Lung (tissue), 17 donors: ENCODE measurements at places on chromosomes 12 and 14. TPM values are rescaled to one million over a fixed set of nuclear protein-coding genes. Genes with fewer than 3 reads are reported as not detected.

The TAPBPL gene
- 28.2 TPM for total RNA-seq

The DHRS4L2 gene
- total RNA-seq = 29.2 TPM

DNA sequence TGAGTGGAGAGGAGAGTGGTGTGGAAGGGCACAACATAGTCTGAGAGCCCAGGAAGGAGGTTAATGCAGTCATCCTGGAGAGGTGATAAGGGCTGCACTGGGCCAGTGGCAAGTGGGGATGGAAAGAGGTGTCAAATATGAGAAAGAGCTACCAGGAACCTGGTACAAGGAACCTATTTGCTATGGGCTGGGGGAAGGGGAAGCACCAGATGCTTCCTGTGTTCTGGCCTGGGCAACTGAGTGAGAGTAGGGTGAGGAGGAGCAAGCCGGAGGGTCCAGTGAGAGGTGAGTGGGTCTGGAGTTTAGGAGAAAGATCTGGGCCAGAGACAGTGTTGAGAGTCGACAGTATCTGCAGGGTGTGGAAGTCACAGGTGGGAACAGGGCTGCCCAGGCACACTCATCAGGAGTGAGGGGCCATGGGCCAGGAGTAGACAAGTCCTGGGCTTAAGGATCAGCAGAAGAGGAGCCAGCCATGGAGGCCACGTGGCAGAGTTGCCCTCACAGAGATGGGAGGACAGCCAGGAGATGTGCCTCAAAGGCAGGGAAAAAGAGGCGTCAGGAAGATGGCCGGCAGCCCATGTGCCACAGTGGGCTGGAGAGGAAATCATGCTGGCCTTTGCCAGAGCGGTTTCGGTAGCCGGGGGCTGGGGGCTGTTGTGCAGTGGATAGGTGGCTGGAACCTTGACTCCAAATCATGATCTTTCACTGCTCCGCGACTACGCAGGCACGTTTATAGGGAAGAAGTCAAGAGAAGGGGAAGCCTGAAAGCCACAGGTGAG, 2.9 kb upstream of the AQP6 start:
- peak; percentile 6 for DNase-seq

DNA sequence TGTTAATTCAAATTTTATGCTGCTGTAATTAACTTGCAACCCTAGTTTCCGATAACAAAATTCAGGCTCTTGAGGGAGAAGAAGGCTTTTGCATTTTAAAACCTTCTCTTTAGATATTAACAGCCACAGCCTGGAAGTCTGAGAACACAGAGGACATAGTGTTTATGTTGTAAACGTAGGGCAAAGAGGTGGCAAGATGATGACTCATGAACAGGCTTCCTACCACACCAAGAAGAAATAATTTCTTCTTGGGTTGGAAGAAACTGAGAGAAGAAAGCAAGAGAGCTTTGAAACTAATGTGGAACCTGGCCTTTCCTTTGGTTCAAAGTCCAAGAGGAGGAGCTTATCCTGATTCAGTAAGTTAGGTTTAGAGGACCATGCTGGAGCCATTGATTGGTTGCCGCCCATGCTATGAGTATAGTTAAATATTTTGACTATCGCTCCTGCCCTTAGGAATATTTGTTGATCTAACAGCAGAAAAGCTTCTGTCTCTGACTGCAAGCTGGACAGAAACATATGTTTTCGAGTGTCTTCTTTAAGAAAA, 31.8 kb downstream of the CCDC198 start:
- DNase-seq = no peak

DNA sequence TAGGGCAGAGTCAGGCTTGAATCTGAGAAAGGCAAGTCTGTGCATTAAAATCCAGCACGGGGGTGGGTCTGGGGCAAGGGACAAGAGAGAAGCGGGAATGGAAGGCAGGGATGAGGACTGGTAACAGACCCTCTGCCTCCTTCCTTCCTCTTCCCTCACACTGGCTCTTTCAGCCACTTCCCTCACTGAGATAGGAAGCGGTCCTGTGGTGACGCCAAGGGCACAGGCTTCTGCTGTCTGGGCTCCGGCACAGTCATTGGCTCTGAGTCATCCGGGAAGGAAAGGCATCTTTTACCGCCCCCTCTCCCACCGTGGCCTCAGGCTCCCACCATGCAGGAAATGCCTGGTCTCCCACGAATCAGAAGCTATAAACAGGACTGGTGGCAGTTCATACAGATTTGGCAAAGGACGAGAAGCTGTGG, 70.2 kb downstream of the ETV6 start:
- peak; percentile 45 for DNase-seq

The CCDC59 gene
- 37.9 TPM for total RNA-seq

DNA sequence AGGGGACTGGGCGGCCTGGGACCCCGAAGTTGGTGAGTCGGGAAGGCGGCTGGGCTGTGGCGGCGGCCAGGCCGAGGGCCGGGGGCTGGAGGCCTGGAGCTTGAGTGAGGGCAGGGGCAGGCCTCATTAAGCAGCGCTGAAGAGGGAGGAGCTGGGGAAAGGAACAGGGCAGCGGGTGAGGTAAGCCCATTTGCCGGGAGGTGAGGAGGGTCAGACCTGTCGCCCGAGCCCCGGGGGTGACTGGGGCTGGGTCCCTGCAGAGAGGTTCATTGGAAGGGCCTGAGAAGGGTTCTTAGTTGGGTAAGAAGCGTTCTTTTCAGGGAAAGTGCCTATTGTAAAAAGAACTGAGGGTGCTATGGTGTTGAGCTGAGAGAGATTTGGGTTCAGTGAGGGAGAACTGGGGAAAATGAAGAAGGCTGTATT, 441 bp downstream of the RAB5B start:
- peak; percentile 61 for DNase-seq

DNA sequence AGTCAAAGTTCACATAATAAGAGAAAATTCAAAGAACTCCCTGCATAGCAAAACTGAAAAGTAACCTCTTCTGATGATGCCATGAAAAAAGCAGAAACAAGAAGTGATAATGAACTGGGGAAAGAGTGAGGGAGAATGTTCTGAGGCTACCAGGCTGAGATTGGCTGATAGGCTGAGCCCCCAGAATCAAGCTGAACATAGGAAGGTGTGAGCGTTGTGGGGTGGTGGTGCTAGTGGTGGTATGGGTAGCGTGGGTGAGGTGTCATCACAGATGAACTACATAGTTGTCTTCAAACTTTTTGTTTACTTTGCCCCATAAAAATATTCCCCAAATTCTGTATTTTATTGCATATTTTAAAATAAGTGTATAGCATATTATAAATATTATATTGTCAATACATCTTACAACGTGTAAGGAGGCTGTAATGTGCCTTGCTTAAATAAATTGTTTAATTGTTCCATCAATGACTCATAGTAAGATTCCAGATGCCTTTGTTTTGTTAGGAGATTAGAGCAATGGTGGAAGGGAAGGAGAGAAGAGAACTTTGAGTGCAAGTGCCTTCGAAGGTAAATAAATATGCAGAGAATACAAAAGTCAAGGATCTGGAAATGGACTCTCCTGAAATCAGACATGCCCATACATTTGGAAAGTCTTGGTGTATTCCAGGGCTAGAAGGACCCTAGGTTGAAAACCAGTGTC, 15.8 kb upstream of the CFAP54 start:
- no peak for DNase-seq

DNA sequence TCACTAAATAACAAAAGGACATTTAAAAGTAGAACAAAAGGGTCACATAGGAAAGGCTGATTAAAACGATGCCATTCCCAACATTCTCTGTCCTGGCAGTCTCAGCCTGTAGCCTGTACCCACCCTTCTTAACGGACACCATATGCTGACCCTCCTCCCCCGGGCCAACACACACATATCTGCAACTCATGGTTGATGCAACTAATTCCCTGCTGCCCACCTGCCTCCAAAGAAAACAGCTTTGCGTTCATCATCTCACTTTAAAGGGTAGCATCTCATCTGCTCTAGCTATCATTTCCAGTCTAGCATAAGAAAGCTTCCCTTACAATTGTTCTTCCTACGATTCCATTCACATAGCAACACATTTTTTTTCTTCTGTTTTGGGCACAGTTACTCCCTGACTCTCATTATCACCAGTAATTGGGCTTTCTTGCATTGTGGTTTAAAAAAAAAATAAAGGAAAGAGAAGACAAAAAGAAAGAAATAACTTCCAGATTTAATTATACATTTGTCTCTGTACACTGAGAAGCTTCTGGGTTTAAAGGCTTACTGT, 92.9 kb downstream of the KCNC2 start:
- no peak for DNase-seq

The LUM gene
- total RNA-seq = 593 TPM

DNA sequence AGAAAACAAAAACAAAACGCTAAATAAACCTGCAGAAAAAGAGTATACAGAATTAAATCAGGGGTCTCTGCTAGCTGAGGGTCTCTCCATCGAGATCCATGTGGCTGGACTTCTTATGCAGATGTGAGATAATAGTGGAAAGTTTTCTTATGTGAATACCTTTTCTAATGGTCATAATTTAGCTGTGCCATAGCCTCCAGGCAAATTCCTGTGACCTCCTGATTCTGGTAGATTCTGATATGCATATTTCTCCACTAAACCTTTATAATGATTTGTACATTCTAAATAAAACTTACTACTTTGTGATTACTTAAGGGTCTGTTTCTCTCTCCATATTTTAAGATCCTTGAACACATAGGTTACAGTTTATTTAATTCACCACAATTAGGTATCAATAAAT, 1002.6 kb downstream of the GALC start:
- DNase-seq = no peak

The PROX2 gene
- total RNA-seq = not detected

GRCh38 chr12:90393089-90393488, 561.9 kb downstream of the CCER1 start:
- no peak for DNase-seq

- peak; percentile 90 for DNase-seq
These were observed 115.0 kb downstream of the DACT1 start for GRCh38 chr14:58752771-58753201.

DNA sequence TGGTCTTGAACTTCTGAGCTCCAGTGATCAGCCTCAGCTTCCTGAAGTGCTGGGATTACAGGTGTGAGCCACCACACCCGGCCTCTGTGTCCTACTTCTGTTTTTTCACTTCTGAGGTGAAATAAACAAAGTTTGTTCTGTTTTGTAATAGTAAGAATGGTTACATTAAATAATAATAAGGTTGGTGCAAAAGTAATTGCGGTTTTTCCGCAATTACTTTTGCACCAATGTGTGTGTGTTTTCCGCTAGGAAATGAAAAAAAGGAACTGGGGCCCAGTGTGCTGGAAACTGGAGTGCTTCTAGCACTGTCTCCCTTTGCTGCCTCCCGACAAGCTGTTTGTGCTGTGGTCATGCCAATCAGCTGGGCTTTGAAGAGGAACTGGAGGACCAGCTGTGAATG, 140.9 kb downstream of the NTS start:
- no peak for DNase-seq

- no peak for DNase-seq
These were observed 322.5 kb downstream of the ZFP36L1 start for GRCh38 chr14:68470361-68470760.

GRCh38 chr14:53954551-53955228, 1.9 kb downstream of the BMP4 start:
- DNase-seq = peak; percentile 68

The DPY19L2 gene
- 4.3 TPM for total RNA-seq

The HSPA2 gene
- 11.5 TPM for total RNA-seq

The CD27 gene
- 1.9 TPM for total RNA-seq

- no peak for DNase-seq
These were observed 208.4 kb downstream of the PPM1H start for GRCh38 chr12:62726471-62726980.

The KRT85 gene
- total RNA-seq = not detected

The SLC22A17 gene
- total RNA-seq = 27.3 TPM

- DNase-seq = peak; percentile 39
These were observed 15.3 kb downstream of the SPIC start for GRCh38 chr12:101490286-101490920.

The CCND2 gene
- total RNA-seq = 113 TPM

DNA sequence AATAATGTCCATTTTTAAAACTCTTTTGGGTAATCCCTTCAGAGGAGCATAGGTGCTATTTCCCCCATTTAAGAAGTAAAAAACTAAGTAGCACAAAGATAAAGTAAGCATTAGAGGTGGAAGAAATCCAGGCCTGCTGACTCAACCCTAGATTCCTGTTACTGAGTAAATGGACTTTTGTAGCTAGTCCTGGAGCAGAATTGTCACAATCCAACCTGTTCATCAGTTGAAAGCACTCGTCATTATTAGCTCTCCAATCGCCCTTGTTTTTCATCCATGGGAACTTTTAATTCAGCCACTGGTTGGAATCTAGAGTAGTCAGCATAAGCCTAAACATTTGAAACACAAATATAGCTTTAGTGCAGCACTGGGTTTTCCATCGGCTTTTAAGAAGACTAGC, 139.5 kb upstream of the AMIGO2 start:
- no peak for DNase-seq

- DNase-seq = no peak
These were observed 179.7 kb downstream of the KIF26A start for GRCh38 chr14:104317975-104318557.

DNA sequence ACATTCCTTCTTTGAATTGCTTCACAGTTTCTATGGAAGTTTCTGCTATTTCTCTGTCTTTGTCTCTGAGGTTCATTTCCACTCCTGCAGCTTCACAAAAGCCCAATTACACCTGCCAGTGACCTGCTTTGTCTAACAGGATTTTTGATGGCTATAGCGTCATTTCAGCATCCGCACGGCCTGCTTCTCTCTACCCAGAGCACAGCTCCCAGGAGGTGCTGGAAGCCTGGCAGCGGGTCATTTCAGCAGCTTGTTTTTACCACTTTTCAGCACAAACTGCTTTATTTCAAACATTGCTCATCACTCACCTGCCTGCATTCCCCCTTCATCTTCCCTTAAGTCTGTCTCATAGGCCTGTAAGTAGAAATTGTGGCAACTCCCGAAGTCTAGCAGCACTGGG, 434.5 kb upstream of the GARIN6 start:
- DNase-seq = no peak

- DNase-seq = no peak
These were observed 30.3 kb downstream of the TPCN1 start for GRCh38 chr12:113251404-113252070.

The CEP128 gene
- 11.0 TPM for total RNA-seq
